Activated naive CD4-positive, alpha-beta T cell treated with Interleukin-2 at 50 U/mL for 16 hours (primary cell): ENCODE measurements at places on chromosomes 1 and 21.

DNA sequence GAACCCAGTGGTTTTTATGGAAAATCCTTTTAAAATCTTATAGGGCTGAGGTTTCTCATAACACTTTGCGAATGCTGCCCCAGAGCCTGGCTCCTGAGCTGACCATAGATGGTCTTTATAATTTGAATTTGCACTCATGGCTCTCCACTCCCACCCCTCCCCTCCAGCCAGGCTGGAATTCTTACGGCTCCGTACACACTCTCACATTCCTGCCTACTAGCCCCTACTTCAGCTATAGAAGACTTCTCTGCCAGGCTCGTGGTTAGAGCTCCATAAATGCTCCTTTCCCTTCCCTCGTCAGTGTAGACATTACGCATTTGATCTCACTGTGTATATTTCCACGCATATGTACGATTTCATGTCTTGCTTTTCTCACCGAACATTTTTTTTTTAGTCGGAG, 5.4 kb upstream of the HSPG2 start:
- no peak for DNase-seq

- DNase-seq = peak; percentile 54
Measured at GRCh38 chr1:44810101-44810761, 1.9 kb downstream of the BTBD19 start.

- DNase-seq = no peak
Measured at GRCh38 chr1:151504252-151504651, 6.9 kb upstream of the CGN start.

GRCh38 chr1:212229654-212230053, 55.6 kb upstream of the PPP2R5A start:
- DNase-seq = no peak

DNA sequence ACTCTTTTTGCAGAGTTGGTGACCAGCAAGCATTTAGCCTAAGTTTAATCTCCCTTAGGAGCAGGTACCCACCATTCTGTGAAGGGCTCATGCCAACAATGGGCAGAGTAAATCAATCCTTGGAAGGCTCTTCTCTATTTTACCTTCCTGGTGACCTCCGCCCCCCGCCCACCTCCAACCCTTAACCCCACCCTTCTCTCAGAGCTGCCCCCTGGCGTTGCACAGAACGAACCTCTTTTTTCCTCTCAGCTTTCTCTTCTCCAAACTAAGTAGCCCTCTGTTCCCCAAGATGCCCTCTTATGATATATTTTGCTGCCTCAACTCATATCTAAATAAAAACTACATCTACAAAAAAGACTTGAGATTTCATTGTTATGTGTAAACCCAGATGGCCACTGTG, 186.8 kb downstream of the SEC16B start:
- DNase-seq = no peak

DNA sequence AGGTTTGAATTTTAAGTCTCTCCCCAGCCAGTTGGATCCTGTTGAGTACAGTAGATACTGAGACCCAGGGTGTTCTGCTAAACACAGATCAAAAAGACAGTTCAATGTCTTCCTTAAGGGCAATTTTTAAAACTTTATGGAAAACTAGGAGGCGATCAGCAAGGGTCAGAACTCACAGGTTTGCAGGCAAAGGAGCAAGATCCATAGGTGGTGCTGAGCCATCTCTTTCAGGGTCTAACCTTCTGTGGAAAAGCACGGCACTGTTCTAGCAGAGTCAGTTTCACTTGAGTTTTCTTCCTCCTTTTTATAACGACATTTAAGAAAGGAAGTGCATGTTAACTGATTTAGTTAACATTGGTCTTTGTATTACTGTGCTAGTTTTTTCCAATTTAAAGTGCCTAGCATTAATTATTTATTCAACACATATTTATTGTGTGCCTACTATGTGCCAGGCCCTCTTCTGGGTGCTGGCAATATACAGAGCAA, at the start of gene CD84:
Gene CD84, minus strand, starts transcription at position 281 of the 486 bp plus-strand sequence. Its CDS starts 59 bp downstream, at position 222.
- DNase-seq = no peak
